ENCODE measurements at places on chromosomes 12 and 14.

DNA sequence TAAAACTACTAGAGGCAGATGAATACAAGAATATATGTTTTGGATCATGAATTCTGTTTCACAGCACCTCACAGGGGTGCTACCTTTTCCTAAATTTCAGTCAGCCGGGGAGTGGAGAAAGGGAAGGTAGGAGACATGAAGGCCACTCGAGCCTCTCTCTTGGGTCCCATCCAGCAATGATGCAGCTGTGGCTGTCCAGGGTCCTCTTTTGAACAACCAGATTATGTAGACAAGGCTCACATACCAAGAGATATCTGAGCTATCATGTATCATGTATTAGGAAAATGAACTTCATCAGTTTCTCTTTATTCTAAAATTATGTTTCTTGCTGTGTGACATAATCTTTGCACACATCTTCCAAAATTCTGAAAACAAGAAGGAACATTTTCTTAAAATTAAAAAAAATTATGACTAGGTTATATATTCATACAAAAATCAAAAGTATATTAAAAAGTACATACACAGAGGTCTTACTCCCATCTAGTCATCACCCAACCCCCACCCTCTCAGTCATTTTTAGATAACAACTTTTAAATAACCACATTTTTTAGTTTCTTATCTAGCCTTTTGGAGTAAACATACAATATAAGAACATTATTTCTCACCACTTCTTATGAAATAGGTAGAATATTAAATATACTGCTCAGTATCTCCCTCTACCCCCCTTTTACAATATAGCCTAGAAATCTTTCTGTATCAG, 88.7 kb downstream of the ACADS start:
- DNase-seq, result no peak

DNA sequence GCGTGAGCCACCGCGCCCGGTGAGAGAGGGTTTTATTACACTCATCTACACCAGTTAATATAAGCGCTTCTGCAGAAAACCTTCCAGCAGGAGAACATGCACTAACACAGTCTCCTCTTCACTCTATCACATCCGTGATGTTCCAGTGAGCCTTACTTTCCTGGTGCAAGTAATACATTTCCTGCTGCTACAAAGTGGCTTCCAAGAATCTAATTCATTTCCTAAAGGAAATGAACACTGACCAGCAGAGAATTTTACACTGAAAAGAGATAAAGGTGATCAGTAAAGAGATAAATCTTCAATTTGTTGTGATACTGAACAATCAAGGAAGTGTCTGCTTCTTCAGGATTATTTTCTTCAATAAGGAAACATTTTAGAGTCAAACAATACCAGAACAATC, 39.5 kb downstream of the ZFYVE21 start:
- DNase-seq, result no peak

- no peak for DNase-seq
These were observed 2.7 kb upstream of the SAMD4A start for GRCh38 chr14:54564071-54564867.

GRCh38 chr14:42172304-42172703, 565.6 kb downstream of the LRFN5 start:
- DNase-seq, result no peak

- no peak for DNase-seq
These were observed 24.0 kb downstream of the TMTC2 start for GRCh38 chr12:82710741-82711140.

DNA sequence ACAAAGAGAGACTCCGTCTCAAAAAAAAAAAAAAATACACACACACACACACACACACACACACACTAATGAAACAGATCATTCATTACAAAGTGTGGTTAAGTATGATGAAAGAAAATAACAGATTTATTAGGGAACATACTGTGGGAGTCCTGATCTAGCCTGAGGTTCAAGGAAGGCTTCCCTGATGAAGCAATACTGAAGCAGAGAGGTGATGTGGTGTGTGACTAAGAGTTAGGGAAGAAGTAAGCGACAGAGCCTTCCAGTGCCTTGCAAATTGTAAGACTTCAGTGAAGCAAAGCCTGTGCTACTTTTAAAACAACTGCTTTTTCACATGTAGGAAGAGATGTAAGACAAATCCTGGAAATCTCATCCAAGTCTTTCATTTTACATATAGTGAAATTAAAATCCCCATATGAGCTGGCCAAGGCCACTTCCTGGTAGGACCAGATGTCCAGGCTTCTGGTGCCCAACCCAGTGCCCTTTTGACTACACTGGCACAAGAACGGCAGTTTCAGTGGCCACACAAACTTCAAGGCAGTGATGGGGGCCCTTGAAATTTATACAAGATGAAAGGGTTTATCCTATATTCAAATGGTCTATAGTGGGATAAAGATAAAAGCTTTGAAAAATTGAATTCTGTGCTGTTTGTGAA, 86.2 kb downstream of the STON2 start:
- DNase-seq, result no peak

DNA sequence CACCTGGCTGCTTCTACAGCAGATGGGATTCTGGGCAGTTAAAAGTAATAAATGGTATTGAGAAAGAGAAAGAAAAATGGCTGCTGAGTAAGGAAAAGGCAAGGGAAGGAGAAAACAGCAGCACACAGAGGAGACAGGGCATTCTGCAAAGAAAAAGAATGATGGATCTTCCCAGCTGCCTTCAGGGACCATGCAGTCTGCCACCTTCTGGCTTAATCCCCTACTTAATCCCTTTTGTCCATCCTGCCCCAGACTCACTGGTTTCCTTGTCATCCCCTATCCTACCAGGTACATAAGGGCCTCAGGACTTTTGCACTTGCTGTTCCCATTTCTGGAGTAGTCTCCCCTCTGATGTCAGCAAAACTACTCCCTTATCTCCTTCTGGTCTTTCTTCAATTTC, 107.6 kb downstream of the GAS2L3 start:
- no peak for DNase-seq

Data from stimulated activated naive CD8-positive, alpha-beta T cell treated with anti-CD3 and anti-CD28 coated beads, Interleukin-15, amount 100 ng/mL, for 72 hours (primary cell).